LNCaP clone FGC (cell line): ENCODE measurements at places on chromosomes 4 and X.

GRCh38 chrX:56763556-56764152 lies 34.6 kb downstream of the NBDY start:
- DNase-seq: no peak

- no peak for DNase-seq
Observed at GRCh38 chrX:123481913-123482851, 250.7 kb downstream of the THOC2 start.

- DNase-seq: no peak
Observed at GRCh38 chrX:133639726-133640125, 224.4 kb upstream of the GPC4 start.

DNA sequence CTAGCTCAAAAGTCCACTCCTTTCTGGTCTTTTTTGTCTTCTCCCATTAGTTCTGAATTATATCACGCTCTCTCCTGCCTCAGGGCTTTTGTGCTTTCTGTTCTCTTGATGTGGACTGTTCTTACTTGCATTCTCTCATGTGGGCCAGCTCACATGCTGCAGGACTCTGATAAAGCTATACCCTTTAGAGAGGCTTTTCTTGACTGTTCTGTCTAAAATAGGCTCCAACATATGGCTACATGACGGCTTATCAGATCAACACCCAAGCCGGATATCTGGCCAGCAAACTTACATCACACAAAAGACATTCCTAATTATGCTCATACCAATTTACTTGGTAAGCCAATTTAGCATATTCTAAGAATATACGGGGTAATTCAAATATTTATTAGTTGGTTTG lies 1494.5 kb downstream of the TECRL start:
- DNase-seq: no peak

GRCh38 chr4:41177016-41177415 lies 37.3 kb downstream of the APBB2 start:
- DNase-seq: no peak

- no peak for DNase-seq
Observed at GRCh38 chr4:168095776-168096406, 3.6 kb downstream of the ANXA10 start.

- DNase-seq: no peak
Observed at GRCh38 chr4:70844180-70844579, 4.5 kb upstream of the GRSF1 start.

DNA sequence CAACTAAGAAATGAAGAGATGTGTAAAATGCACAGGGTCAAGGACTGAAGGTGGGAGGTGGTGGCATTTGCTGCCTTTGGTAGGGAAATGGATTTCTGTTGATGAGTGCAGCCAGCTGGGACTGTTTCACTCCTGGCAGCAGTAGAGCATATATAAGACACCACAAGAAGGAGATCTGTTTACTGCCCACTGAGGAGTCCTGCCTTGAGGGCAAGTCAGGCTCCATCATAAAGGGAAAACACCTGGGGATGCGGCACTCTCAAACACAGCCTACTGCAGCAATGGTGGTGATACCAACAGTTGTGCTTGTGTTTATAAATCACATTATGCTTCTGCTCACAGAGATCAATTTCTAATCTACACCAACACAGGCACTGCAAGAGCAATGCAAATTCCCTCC lies 222.1 kb downstream of the TACR3 start:
- no peak for DNase-seq

DNA sequence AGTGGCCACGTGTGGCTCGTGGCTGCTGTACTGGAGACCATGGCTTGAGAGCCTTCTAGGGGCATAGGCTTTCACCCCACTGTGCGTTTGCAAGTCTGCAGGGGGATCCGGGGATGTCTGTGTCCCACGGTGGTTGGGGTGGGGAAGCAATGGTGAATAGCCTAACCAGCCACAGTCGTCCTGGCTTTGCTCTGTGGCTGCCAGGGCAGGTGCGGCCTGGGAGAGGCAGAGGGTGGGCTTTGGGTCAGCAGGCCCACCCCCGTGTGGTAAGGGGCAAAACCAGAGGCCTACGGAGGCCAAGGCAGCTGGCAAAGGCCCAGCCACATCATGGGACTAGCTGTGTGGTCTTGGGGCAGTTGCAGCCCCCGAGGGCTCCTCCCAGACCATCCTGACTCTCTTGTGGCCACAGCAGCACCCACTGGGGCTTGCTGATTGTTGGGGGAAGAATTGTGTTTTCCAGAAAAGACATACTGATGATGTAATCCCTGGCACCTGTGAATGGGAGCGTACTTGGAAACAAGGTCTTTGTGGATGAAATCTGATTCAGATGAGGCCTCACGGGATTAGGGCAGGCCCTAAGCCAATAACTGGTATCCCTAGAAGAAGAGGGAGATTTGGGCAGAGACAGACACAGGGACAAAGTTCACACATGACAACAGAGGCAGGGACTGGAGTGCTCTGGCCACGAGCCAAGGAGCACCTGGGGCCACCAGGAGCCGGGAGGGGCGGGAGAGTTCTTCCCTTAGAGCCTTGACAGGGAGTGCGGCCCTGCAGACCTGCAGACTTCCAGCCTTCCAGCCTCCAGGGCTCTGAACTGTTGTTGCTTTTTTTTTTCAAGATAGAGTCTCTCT lies 2.9 kb downstream of the CPZ start:
- no peak for DNase-seq

- no peak for DNase-seq
Observed at GRCh38 chrX:132957211-132958090, 978 bp downstream of the HS6ST2 start.

DNA sequence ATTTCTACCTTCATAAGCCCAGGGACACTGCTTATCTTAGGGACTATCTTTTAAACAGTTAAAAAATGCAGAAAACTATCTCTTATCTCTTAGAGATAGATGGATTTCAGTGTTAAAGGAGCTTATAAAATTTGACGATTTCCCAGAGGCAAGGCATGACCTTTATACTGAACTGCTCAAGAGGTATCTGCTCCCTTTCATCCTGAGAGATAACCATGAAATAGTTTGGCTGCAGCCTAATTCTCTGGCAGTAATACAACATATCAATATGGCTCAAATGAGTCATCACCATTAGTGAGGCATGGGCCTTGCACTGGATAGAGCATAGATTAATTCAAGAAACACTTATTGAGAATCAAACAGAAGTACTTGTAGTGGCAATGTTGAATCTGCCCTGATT lies 348.2 kb upstream of the GRIA3 start:
- DNase-seq: no peak

DNA sequence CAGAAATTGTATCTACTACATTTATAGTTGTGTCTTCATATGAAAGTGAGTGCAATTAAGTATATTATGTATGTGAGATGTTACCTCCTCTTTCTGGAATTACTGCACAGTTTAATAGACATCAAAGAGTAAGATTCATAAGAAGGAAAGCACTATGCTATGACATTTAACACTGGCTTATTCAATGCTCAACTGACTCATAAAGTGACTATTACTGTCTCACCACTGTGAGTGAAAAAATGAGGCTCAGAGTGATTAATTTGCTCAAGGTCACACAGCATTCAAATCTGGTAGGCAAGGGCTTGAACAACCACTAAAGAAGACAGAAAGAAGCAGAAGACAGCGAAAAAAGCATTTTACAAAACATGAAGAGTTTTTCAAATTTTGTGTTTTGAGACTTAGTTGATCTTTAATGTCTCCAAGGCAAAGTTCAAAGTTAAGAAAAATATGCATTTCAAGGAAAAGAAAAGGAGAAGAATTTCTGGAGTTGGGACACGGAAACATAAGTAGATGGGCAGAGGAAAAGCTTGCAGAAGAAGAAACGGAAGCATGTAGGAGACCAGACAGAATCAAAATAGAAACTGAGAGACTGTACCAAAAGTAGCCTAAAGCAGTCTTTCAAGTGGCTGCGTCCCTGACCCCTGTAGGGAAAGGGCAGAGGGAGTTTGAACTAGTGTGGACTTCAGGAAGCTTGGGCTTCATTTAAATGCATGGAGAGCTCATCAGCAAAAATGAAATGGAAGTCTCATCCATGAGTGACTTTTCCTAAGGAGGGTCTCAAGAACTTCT lies 66.3 kb downstream of the KCNIP4 start:
- DNase-seq: no peak

DNA sequence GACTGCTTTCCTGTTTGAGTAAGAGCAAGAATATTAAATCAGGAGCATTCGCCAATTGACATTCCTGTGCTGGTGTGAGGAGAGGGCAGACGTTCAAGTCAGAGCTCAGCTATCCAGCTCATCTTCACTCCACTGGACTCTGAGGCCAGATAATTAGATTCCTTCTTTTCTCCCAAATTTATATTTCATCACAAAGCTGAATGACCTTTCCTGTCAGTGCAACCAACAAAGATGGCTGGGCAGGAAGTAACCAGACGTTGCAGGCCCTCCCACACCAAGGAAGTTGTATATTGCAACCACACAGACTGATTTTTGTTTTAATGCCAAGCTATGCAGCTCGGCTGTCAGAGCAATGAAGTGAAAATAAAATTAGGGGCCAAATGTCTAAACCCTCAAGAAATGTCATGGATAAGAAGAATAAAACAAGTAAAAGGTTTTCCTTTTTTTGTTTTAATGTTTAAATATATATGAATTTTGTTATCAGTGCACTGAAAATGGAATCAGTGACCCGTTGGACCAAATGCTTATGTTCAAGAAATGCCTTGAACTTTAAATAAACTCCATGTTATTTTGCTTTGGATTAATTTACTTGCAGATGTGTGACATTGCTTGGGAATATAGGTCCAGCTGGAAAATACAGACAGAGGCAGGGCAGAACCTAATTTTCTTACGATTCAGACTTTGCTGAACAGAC lies 578.9 kb upstream of the FAT1 start:
- no peak for DNase-seq

DNA sequence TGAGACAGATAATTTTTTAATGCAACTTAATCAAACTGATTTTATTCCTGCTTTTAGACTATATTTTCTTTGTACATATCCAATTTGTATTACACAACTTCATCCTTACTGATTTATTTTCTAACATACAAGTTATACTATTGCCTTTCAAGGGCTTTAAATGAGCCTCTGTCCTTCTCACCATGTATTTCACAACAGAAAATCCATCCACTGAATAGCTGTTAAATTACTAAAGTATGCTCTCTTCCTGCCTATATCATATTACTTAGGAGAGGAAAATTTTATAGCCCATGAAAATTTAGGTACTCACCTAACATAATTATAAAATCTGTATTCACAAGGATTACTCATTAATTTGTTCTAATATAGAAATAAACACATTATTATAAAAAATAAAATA lies 528.6 kb downstream of the ANKRD50 start:
- DNase-seq: no peak

DNA sequence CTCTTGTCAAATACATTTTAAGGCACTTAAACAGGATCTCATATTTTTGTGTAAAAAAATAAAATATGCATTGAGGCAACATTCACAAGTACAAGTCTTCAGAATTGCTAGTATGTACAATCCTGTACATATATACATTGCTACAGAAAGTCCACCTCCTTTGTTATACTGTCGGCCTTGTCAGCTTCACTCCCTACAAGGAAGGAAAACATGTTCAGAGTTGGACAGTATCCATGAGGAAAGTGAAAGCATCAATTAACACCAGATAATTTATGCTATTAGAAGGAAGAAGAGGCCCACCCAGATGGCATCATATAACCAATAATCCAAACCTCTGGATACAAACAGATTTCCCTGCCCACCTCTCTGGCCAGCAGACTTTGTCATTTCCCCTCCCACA lies 42.0 kb downstream of the REELD1 start:
- DNase-seq: no peak

DNA sequence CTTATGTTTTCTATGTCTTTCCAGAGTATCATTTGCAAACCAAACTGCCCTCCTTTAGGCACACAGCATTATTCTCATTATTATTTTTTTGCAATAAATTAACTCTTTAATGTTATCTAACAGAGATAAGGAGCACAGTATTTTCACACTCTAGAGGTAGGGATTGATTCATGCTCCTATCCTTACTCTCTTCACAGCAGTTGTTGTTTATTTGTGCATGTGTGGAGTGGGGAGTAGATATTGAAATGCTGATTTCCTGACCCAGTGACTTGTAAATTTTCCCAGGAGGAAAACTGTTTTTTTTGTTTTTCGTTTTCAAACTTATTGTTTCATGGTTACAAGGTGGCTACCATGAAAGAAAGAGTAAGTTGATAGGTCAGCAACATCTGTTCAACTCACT lies 140.0 kb downstream of the NPFFR2 start:
- no peak for DNase-seq

DNA sequence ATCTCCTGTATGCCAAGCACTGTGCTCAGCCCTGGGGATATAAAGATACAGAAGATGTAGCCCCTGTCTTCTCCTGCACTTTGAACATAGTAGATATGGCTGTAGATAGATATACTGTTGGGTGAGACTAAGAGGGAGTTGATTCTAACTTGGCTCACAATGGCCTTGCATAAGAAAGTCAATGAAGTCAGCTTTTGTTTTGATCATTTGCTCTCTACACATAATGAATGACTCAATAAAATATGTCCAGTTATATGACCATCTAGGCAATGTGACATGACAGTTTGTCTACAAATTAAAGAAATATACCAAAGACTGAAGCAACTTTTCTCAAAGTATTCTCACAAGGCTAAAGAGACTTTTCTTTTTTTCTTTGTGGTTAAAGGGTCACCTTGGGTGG lies 147.6 kb upstream of the DIPK2B start:
- no peak for DNase-seq

GRCh38 chrX:44828008-44828605 lies 15.7 kb upstream of the DUSP21 start:
- no peak for DNase-seq

DNA sequence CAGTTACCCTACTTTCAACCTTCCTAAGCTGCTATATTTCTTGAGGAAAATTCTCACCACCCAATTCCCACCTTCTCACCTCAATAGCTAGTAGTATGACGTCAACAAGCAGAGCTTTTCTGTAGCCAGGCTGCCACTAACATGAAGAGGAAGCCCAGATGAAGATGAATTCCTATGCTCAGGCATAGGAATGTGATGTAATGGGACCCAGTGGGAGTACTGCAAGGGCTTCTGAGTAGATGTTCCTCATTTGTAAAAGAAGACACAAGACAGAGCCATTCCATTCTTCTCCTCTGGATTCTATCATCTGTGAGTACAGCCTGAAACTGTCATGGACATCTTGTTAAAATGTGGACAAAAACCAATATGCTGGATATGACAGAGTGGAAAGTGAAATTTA lies 81.6 kb upstream of the KLF3 start:
- no peak for DNase-seq

GRCh38 chr4:122798101-122798500 lies 28.5 kb upstream of the FGF2 start:
- no peak for DNase-seq

GRCh38 chrX:137071596-137071995 lies 37.8 kb upstream of the GPR101 start:
- no peak for DNase-seq

GRCh38 chr4:56048702-56049431 lies 100.1 kb downstream of the CEP135 start:
- no peak for DNase-seq

DNA sequence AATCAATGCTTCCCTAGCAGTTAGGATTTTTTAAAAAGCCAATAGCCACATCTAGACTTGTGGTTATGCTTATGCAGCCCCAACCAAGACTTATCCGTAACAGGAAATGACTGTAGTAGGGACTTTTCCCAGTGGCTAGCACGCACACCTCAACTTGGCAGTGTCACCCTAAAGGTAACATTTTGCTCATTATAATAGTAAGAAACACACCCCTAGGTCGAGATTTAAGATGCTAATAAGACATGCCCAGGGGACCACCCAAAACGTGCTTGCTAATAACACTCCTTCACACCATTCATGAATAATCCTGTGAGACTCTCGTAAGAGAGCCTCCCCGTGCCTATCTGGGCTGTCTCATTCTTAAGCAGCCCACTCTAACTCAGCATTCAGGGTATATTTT lies 195.3 kb downstream of the CHIC1 start:
- no peak for DNase-seq

GRCh38 chr4:126738926-126739325 lies 893.8 kb upstream of the INTU start:
- DNase-seq: no peak

- no peak for DNase-seq
Observed at GRCh38 chr4:24470666-24471485, 113.5 kb downstream of the DHX15 start.
